ENCODE measurements at places on chromosomes 13 and 19.

DNA sequence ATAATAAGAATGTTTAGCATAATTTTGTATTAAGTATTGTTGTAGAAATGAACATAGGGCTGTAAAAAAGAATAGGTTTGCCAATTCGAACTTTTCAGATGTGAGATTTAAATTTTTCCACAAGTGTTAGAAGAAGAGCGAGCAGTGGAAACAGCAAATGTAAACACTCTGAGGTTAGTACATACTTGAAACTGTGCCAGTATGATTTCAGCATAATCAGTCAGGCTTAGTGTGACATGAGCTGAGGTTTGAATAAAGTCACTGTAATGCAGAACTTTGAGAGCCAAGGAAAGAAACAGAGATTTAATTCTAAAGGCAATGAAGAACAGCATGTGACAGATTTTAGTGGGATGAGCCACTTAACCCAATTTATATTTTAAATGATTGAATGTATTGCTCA lies 2166.4 kb downstream of the PCDH9 start:
- no peak for DNase-seq

- no peak for DNase-seq
These were observed 58.2 kb upstream of the USE1 start for GRCh38 chr19:17156947-17157302.

GRCh38 chr13:63403733-63404132 lies 1988.1 kb upstream of the PCDH20 start:
- DNase-seq, result no peak

- DNase-seq, result no peak
These were observed at the start of gene PLPP2 for GRCh38 chr19:291006-291521. Gene PLPP2, minus strand, starts transcription at chr19:291403. Its CDS starts 67 bp downstream, at chr19:291336.

DNA sequence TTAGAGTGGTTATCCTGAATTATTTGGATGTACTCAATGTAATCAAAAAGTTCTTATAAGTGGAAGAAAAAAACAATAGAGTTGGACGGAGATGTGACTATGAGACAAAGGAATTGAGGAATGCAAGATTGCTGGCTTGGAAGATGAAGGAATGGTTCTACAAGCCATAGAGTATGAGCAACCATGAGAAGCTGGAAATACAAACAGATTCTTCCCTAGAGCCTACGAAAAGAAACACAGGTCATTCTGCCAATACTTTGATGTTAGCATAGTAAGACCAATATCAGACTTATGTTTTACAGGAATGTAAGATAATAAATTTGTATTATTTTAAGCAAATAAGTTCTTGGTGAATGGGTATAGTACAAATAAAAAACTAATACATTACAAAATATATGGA lies 249.2 kb downstream of the DIAPH3 start:
- no peak for DNase-seq

DNA sequence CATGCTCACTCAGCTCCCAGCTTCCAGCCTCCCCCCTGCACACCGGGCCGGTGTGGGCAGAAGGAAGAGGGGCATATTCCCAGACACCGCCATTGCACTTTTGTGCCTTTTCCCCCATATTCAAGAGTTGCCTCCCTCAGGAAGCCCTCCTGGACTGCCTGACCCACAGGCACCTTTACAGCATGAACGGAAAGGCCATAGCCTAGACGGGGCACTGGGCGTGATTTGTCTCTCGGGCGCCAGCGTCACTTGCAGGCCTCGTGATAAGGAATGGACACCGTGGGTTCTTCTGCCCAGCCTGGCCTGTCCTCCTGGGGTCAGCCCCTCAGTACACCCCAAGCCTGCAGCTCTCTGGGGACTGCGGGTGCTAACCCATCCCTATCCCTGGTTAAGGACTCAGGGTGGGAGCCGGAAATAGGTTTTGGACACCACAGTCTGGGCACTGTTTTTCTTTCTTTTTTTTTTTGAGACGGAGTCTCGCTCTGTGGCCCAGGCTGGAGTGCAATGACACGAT lies 933 bp upstream of the UQCR11 start:
- DNase-seq, result no peak

- no peak for DNase-seq
These were observed 25.7 kb downstream of the CCDC70 start for GRCh38 chr13:51887468-51887867.

- DNase-seq, result no peak
These were observed 88.9 kb downstream of the KDM4B start for GRCh38 chr19:5057860-5058259.

GRCh38 chr19:53463263-53463662 lies 4.3 kb upstream of the ZNF813 start:
- DNase-seq, result no peak

DNA sequence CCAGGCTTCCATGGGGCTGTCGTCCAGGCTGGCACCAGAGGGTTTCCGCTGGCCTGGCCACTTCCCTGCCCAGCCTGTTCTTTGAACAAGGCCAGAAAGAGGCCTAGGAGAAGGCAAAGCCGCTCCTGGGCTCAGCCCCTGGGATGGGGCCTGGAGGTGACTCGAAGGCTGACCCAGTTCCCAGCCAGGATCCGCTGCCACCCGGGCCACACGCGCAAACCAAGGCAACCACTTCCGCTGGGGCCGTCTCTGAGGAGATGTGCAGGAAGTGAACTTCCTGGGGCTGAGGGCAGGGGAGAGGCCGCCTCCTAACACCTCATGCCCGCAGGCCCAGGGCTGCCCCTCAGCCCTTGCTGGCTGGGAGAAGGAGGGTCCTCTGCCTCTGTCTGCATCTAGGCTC lies 15.2 kb downstream of the PLEKHF1 start:
- DNase-seq, result peak; percentile 88

DNA sequence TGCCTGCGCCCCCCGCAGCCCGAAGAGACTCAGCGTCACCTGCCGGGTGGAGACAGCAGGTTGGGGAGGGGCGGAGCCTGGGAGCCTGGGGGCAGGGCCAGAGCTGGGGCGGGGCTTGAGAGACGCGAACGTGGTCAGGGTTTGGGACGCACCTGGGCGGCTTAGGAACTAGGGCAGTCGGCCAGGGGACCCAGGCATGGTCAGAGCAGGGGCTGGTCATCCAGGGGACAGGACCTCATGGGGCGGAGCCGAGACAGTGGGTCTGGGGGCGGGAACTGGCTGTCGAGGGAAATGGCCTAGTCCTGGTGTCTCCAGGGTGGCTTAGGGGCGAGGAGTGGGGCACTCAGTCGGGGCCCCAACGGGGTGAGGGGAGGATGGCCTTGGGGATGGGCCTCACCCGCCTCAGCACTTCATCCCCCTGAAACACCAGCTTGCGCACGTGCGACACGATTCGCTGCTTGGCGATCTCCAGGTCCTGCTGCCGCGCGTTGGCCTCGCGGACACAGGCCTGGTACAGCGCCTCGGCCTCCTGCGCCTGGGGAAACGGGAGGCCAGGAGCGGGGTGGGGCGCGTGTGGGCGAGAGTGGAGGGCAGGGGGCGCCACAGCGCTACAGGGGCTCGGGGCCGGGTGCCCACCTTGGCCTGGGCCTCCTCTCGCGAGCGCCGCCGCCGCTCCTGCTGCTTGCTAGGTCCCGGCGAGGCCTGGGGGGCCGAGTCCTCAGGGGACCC lies 5.8 kb downstream of the GMIP start:
- no peak for DNase-seq

GRCh38 chr19:58350001-58350861 lies 3.1 kb downstream of the A1BG start:
- no peak for DNase-seq

- no peak for DNase-seq
These were observed 232.6 kb upstream of the HTR2A start for GRCh38 chr13:47129461-47129860.

- no peak for DNase-seq
These were observed 30.5 kb downstream of the TNFSF14 start for GRCh38 chr19:6639439-6639838.

- DNase-seq, result no peak
These were observed 733.5 kb upstream of the SGCG start for GRCh38 chr13:22447132-22447886.

DNA sequence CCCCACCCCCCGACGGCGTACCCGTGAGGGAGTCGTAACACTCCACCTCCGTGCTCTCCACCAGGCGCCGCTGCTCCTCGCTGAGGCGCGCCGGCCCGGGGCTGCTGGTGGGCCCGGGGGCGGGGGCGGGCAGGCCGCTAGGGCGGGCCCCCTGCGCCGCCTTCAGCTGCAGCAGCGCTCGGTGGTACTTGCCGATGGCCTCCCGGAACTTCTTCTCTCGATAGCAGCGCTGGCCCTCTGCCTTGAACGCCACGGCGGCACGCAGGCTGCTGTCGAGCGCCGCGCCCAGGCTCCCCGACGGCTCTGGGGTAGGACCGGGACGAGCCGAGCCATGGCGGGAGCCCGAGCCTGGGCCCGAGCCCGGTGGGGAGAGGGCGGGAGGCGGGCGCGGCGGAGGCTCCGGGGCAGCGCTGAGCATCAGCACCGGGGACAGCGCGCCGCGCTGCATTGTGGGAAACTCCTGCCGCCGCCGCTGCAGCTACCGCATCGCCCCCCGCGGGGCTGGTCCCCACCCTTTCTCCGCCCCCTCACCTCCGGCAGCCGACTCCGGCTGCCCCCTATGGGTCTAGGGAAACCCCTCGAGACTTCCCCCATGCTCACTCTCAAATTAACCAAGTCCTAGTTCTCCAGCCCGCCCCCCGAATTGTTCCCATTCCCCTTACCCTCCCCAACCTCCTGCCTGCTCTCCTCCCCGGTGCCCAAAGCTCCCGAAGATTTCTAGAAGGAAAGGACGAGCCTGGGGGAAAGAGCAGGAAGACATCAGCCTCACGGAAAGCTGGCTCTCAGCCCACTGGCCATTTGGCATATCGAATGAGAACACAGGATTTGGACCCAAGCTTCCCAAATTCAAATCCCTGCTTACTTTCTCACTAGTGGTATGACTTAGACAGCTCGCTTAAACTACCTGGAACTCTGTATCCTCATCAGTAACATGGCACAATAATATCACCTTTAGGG lies at the start of gene TTC9B:
TSS of gene TTC9B (minus strand) at position 451 of the 957 bp plus-strand sequence. CDS start at position 448, 3 bp downstream.
- DNase-seq, result peak; percentile 7

DNA sequence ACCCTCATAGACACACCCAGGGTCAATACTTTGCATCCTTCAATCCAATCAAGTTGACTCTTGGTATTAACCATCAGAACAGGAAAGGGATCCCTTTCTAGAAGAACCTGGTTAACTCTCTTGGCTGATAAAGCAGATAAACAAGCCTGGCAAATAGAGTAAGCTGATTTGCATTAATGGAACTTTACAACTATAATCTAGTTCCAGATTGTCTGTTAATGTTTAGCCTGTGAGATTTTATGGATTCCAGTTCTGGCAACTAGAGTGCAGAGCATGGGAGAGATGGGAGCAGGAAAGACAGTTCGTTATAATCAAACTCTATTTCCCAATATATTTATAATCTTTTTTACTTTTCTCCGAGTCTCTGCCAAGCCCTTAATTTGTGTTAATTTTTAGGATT lies 272.6 kb upstream of the KLHL1 start:
- no peak for DNase-seq

- DNase-seq, result no peak
These were observed 211.5 kb downstream of the URI1 start for GRCh38 chr19:30153326-30154210.

DNA sequence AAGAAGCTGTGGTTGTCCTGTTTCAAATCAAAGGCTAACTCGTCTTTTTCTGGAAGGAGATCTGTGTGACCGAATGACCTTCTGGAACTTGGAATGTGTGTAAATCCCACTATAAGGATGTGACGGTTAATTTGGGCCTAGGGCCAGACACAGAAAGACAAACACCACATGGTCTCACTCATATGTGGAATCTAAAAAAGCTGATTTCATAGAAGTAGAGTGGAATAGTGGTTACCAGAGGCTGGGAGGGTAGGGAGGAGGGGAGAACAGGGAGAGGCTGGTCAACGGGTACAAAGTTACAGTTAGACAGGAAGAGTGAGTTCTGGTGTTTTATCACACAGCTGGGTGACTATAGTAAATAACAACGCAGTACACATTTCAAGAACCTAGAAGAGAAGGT lies 39.3 kb upstream of the RGCC start:
- no peak for DNase-seq

GRCh38 chr19:9735986-9736385 lies 32.6 kb downstream of the ZNF846 start:
- no peak for DNase-seq

DNA sequence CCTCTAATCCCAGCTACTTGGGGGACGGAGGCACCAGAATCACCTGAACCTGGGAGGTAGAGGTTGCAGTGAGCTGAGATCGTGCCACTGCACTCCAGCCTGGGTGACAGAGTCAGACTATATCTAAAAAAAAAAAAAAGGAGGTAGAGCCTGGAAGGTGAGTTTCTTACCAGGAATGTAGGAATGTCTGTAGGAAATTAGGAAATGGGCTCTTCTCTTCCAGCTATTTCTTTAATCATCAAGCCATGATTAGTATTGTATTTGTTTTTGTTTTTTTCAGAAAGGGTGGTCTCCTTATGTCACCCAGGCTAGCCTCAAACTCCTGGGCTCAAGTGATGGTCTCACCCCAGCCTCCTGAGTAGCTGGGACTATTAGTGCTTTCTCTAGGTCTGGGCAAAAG lies 26.3 kb upstream of the SERP2 start:
- DNase-seq, result no peak

DNA sequence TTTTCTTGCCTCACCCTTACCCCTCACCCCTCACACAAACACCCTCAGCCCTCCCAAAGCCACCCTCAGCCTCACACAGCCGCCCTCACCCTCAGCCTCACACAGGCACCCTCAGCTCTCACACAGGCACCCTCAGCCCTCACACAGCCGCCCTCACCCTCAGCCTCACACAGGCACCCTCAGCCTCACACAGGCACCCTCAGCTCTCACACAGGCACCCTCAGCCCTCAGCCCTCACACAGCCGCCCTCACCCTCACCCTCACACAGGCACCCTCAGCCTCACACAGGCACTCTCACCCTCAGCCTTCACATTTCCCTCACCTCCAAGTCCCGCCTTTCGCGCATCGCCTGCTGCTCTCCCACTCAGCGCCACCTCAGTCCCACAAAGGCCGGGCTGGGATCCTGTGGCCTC lies 287 bp upstream of the ZSCAN22 start:
- no peak for DNase-seq

- no peak for DNase-seq
These were observed 3.6 kb downstream of the FOXO1 start for GRCh38 chr13:40662866-40663265.

- DNase-seq, result no peak
These were observed 56.0 kb upstream of the DOCK9 start for GRCh38 chr13:99033814-99034213.

DNA sequence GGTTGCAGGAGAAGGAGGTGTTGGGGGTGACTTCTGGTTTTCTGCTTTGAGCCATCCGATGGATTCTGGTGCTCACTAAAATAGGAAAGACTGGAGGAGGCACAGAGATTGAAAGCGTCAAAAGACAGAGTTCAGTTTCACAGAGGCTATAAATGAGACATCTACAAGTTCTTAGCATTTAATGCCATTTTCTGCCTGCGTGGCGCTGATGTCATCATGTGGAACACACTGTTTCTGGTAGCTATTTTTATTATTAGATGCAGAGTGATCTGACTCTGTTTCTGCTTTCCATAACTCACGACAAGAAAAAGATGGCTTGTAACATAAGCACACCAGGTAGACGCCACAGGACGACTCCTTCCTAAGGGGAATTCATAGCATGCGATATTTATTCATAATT lies 3.3 kb upstream of the SLC39A3 start:
- no peak for DNase-seq

- DNase-seq, result no peak
These were observed 28.4 kb upstream of the TIMM44 start for GRCh38 chr19:7971553-7972520.

All from effector memory CD4-positive, alpha-beta T cell (primary cell).